ENCODE measurements at places on chromosomes 11 and 22.

- no peak for DNase-seq
Observed at GRCh38 chr22:49995361-49996118, 17.0 kb downstream of the IL17REL start.

- no peak for DNase-seq
Observed at GRCh38 chr11:82529936-82530335, 203.7 kb downstream of the FAM181B start.

GRCh38 chr11:88474655-88475054 is 137.1 kb upstream of the CTSC start:
- DNase-seq: no peak

GRCh38 chr11:36822829-36823228 is 224.8 kb upstream of the RAG2 start:
- DNase-seq: no peak

GRCh38 chr11:130457623-130458409 is 9.4 kb downstream of the ADAMTS15 start:
- no peak for DNase-seq

GRCh38 chr11:113286509-113287497 is 27.6 kb upstream of the TTC12 start:
- DNase-seq: no peak

DNA sequence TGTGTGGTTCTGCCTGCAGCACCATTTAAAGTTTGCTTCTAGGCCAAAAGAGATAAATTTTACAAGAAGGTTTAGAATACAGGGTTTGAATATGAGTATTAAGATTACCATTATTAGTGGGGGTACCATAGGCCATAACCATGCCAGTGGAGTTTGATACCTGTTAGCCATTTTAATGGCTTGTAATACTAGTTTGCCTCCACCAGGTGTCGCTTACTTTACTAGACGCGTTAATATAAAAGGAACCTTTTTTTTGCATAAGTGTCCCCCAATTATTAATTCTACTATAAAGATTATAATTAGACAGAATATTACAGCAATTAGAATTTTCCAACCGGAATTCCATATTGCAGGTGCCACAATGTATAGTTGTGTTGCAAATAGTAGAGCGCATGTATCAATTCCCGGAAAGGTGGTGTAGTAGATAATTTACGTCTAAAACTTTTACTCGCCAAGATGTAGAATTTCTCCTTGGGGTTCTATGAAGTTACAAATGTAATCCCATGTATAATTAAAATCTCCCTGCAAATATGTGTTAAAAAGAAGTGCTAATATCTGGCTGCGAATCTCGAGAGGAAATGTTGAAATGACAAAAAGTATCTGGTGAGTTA is 16.1 kb downstream of the MS4A6E start:
- DNase-seq: no peak

DNA sequence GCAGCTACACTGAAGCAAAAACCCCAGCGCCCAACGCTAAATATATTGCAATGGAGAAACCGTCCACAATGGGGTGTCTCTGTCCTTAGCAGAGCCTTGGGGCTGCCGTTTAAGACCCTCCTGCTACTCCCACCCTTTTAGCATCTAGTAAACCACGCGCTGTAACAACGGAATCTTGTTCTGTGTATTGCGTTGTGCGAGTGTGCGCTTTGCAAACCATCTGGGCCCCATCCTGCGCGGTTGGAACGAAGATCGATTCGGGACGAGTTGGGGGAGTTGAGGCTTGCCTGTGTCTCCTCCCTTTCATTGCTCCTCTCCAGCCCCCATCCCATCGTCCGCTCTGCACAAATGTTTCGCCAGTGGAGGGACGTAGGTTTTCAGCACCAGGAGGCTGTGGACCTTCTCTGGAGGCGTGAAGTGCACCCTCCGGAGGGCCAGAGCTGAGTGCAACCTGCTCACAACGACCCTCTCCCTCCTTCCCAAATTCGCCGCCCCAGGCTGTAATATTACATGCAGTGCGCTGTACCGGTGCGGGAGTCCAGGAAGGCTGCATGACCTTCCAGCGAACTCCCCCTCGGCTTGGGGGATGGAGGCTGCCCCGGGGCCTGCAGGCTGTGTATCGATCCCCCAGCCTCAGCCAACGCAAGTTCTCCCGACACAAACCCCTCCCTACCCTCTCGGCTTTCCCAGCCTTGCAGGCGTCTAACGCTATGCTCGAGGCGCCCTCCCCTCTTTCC is 1.6 kb upstream of the KMT2A start:
- peak; percentile 59 for DNase-seq

GRCh38 chr22:31272522-31273446 is 19.5 kb downstream of the PIK3IP1 start:
- peak; percentile 78 for DNase-seq

GRCh38 chr11:120512739-120513435 is 1.3 kb downstream of the GRIK4 start:
- DNase-seq: no peak

GRCh38 chr11:20015101-20015500 is 145.2 kb downstream of the DBX1 start:
- DNase-seq: no peak

DNA sequence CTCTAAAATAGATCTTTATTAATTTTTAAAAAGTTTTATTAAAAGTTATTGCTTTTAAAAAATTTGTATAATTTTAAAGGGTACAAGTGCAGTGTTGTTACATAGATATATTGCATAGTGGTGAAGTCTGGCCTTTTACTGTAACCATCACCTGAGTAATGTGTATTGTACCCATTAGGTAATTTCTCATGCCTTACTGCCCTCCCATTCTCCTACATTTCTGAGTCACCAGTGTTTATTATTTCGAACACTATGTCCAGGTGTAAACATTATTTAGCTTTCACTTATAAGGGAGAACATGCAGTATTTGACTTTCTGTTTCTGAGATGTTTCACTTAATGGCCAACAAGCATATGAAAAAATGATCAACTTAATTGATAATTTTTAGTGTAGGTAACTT is 2.3 kb downstream of the OR51G1 start:
- DNase-seq: no peak

- DNase-seq: no peak
Observed at GRCh38 chr11:86167499-86168164, 76.9 kb upstream of the EED start.
